ENCODE measurements at places on chromosomes 5 and 9. TPM values are rescaled to one million over a fixed set of nuclear protein-coding genes. Genes with fewer than 3 reads are reported as not detected.

The COL23A1 gene
- polyA plus RNA-seq, result 0.78 TPM

The PTPRD gene
- not detected for polyA plus RNA-seq

The SAXO1 gene
- polyA plus RNA-seq, result not detected

The ARL10 gene
- polyA plus RNA-seq, result 0.76 TPM

The MYMK gene
- polyA plus RNA-seq, result not detected

The FGD3 gene
- polyA plus RNA-seq, result 57.0 TPM

The SLC6A3 gene
- not detected for polyA plus RNA-seq

The GPR21 gene
- polyA plus RNA-seq, result not detected

The PTPN3 gene
- not detected for polyA plus RNA-seq

The TLE4 gene
- 38.1 TPM for polyA plus RNA-seq

GRCh38 chr5:66356011-66356565 lies 212.0 kb downstream of the SREK1 start:
- no peak for DNase-seq

DNA sequence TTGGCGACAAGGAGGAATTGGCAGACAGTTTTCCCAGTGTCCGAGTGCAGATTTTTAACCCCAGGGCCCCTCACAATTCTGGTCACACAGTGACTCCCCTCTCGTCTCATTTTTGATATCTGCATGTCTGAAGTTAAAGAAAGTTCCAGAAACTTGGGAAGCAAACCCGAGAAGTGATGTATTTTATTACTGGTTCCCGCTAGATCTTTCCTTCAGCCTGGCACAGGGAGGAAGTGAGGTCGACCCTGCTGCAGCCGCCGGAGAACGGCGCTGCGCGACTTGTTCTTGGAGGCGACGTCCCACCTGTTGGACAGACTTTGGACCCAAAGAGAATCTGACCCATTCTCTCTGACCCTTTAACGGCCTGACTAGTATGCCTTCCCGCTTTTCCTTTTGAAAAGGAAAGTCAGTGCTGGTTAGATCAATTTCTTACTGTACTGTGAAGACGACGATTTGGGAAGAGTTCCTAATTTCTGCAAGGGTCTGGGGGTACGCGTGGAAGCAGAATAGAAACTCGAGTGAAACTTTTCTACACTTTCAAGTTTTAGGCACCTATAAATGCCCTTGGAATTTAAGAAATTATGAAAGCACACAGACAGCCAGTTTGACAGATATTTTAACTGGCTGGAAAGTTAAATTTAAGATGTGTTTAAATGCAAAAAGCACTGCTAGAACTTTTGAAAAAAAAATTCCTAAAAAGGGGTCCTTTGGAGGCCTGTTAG lies 744 bp downstream of the OTULIN start:
- DNase-seq, result no peak

GRCh38 chr9:79015951-79016350 lies 555.8 kb upstream of the TLE4 start:
- no peak for DNase-seq

DNA sequence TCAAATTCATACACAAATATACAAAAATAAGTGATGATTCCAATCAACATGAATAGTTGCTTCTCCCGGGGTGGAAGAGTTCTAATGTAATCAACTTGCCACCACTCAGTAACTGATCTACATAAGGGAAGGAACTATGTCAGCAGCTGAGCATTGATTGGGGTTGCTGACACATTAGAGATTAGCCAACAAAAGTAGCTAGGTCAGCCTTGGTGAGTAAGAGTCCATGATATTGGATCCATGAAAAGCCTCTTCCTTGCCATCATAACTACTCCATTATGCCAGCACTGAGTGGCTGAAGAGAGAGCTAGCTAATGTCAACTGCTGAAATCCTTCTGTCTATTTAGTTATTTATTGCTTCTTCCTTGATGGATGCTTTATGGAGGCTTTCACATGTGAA lies 309.8 kb downstream of the NFIB start:
- DNase-seq, result no peak

- DNase-seq, result no peak
Observed at GRCh38 chr9:90900130-90900529, 98.5 kb downstream of the SYK start.

DNA sequence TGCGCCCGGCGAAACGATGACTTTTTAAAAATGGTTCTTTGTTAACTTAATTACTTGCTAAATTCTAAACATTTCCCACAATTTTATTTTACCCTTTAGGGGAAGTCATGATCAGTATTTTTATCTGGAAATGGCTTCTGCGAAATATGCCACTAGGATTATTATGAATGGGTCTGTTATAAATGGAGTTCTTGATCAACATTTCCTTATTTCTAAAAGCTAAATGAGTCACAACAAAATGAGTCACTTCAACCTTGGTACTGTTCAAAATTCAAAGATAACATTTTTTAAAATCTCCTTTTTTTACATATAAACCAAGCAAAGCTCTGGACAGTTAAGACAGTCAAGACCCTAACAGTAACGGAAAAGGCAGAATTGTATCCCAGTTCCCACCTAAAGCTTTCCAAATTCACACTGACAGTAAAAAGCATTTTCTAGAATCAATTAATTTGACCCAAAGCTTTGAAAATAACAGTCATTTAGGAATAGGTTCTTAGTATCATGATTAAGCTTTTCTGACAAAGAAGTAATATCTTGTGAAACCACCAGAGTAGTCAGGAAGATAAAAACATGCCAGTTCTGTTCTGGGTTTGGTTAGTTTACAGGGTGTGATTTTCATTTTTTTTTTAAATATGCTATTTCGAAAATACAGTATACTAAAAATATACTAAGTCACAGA lies 81.7 kb downstream of the LHFPL2 start:
- DNase-seq, result no peak

- DNase-seq, result no peak
Observed at GRCh38 chr5:44769200-44769876, 39.4 kb upstream of the MRPS30 start.

DNA sequence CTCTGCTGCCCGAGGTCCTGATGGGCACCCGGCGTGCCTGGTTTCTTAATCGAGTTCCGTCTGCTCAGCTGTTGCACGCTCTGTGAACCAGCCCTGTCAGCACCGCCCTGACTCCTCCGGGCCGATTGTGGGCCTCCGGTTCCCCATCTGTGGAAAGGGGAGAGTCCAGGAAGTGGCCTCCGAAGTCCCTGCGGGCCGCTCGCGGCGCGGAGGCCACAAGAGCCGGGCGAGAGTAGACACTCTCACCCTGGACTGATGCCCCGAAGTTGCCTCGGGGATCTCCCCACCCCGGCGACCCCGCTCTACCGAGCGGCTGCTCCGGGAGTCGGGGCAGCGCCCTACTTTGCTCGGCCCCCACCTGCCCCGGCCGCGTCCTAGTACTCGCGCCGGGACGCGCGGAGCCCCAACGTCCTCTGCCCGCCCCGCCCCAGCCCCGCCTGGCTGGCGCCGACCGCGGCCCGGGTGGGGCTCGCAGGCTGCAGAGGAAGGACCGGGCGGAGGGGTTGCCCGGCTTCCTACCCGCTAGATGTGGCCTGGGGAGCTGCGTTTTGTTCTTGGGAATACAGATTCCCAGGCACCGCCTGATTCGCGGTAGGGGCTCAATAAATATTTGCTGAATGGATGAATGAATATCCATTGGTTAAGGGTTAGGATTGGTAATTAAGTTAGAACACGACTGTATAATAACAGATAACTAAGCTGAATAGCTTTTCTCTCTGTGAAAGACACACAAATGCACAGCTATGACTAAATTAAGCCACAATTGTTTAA lies 935 bp upstream of the ZNF367 start:
- DNase-seq, result peak; percentile 54

GRCh38 chr9:83440641-83441040 lies 97.6 kb downstream of the FRMD3 start:
- DNase-seq, result no peak

- DNase-seq, result peak; percentile 13
Observed at GRCh38 chr5:132714456-132715307, 22.7 kb downstream of the KIF3A start.

GRCh38 chr9:7287986-7288385 lies 511.6 kb downstream of the DMAC1 start:
- no peak for DNase-seq

DNA sequence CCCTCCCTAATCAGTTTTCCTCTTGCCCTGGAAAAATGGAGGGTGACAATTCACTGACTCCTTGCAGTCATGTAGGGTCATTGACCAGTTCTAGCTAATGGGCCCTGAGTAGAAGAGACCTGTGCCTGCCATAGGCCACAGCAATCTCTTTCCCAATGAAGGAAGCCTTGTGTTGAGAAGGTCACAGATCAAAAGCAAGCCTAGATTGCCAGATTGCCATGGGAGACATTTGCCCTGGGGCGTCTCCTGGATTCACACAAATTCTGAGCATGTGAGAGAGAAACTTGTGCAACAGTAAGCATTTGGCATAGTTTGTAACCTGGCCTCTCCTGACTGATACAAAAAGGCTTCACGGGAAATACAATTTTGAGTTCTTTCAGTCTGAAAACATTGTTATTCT lies 148.0 kb downstream of the NUDT12 start:
- no peak for DNase-seq

- no peak for DNase-seq
Observed at GRCh38 chr5:38323645-38324295, 65.4 kb downstream of the EGFLAM start.

- peak; percentile 81 for DNase-seq
Observed at GRCh38 chr9:132486706-132487350, 76.8 kb downstream of the CFAP77 start.
